ENCODE measurements at places on chromosomes 2 and 18.
A peak's percentile ranks its signal among the peaks of the same experiment; 100 is the strongest.

DNA sequence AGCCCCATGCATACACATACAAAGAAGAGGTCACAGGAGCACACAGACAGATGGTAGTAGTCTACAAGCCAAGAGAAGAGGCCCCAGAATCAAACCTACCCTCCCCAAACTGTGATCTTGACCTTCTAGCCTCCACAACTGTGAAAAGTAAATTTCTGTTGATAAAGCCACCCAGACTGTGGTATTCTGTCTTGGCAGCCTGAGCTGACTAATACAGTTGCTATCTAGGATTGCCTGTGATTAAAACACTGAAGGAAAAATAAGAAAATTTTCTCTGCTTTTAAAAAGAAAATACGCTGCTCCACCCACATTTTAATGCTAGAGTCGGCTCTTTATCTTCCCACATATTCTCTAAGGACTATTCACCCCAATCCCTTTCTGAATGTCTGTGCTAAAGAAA is 143.7 kb upstream of the TMEM200C start:
- DNase-seq = no peak

DNA sequence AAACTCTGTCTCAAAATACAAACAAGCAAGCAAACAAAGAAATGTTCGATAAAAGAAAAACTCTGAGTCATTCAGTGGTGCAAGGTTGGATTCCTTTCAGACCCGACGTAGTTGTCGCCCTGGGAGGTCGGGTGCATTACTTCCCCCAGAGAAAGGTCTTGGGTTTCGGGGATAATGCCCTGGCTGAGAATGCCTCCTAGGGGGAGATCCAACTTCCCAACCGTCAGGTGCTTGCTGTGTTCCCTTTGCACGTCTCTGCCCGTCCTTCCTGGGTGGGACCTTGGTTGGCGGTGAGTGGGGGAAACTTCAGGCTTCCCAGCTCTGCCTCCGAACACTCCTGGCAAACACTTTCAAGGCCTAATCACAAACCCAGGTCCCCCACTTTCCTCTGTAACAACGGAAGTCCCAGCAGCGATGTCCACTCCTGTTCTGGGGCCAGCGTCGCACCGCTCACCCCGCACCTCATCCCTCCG is 609 bp downstream of the TPGS2 start:
- no peak for DNase-seq

DNA sequence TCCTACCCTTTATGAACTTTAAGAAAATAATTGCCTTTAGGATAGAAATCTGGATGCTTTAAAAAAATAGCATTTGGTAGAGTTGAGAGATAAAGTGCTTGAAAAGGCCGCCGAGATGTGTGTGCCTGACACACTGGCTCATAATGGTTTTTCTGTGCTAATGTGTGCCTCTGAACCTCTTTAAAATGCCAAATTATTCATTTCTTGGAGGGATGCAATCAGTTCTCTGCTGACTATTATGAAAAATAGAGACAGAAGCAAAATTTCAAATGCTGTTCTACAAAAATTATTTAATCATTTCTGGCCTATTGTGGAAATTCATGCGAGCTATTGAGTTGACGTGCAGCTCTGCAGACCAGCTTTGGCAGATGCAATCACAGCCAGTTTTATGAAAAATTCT is 18.0 kb upstream of the MBP start:
- no peak for DNase-seq

DNA sequence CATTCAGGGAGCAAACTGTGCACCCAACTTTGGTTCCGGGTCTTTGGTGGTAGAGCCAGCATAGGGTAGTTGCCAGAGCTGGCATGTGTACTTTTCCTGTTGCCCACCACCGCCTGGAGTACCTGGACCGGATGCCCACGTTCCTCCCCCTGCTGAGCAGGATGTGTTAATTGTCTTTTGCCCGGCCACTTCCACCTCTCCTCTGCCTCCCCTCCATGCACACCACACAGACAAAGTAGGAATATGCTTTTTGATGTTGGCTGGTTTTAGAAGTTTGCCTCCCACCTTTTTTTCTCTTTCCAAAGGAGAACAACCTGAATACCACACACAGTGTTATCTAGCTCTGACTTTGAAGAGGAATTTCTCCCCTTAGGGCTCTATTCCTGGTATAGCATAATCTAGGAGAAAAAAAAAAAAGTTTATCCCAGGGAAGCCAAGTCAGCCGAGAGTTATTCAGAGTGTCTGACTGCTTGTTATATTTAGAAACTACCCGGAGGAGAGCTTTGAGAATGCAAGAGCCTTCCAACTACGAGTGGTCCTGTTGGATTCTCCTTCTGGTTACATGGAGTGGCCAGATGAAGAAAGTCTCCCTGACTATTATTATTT is 111.9 kb downstream of the SETBP1 start:
- DNase-seq = no peak

GRCh38 chr2:64398516-64399129 is 55.3 kb upstream of the LGALSL start:
- no peak for DNase-seq

GRCh38 chr18:24975496-24976372 is 376.2 kb downstream of the ZNF521 start:
- DNase-seq = no peak

- peak; percentile 27 for DNase-seq
Observed at GRCh38 chr2:70029814-70030409, 57.4 kb upstream of the PCBP1 start.

DNA sequence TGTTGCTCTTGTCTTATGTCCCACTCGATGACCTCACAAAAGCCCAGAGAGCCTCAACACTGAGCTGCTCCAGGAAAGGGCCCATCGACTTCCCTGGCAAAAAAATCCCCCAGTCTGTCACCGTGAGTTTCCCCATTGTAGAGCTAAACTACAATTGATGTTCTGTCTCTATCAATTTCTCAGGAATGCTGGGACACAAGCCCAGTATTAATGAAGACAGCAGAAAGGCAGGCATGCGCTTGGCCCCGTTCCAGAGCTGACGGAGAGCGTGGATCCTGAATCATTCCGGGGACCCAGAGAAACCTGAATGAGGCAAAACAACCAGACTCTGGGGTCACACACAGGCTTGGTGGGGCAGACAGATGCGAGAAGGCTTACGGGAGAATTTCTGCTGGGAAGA is 146.9 kb downstream of the TTC32 start:
- no peak for DNase-seq

- DNase-seq = no peak
Observed at GRCh38 chr2:45003579-45004551, 5.4 kb downstream of the SIX2 start.

DNA sequence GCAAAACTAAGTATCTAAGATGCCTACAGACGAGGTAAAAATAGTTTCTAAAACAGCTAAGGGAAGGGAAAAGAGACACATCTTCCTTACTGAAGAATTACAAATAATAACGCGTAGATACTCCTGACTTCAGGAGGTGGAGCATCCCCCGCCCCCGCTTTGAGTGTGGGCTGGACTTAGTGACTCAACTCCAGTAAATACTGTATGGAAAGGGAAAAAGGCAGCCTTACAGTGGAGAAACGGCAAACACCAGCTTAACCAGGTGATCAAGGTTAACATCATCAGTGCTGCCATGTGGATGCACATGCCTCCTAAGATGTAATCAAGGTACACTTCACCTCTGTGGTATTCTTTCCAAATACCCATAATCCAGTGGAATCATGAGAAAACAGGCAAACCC is 47.9 kb downstream of the HADHB start:
- no peak for DNase-seq

GRCh38 chr2:155574941-155575340 is 757.6 kb downstream of the NR4A2 start:
- no peak for DNase-seq

DNA sequence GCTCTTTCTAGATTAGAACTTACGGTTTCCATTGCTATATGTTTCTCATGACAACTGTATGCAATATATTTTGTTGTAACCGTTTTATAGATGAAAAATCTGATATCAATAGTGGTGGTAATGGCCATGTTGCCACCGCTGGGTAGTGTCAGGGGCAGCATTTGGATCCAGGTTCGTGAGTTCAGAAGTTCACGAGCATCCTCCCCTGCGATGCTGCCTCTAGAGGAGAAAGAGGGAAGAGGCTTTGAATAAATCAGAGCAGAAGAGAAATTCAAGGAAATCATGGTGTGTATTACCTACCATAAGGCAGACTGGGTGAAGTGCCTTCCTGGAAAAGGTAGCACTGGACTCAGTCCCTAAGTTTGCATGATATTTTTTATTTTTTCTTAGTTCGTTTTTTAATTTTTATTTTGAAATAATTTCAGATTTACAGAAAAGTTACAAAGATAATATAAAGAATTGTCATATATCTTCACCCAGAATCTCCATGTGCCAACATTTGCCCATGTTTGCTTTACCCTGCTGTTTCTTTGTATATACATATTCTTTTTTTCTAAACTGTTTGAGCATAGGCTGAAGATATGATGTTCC is 3.3 kb upstream of the ZBTB7C start:
- DNase-seq = peak; percentile 23

DNA sequence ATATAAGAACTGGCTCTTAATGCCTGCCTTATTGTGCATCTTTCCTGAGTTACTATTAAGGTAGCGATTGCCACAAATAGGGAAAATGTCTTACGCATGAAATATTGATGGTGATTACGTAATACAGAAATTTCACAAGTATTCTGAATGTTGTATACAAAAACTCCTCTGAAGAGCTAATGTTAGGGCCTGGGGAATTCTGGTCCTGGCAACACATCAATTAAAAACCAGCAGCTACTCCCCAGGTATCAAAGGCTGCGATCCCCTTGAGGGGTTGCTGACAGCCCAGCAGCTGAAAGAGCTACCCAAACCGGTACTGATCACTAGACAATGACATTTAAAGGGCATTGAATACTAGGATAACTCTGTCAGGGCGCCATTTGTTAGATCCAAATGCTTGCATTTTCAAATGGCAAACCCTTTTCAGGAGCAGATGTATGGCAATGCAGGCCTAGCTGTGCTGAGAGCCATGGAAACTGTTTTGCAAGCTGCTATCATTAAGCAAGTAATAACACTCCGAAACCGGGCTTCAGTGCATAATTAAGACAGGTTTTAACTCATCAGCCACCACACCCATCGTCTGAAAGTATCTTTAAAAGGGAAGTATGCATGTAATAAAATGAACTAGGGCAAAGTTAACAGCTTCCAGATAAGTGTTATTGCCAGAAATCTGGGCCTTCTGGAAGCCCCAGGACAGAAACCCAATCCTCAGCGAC is 78.4 kb downstream of the CLHC1 start:
- no peak for DNase-seq
